Stimulated activated CD4-positive, alpha-beta T cell treated with anti-CD3 and anti-CD28 coated beads, TNF-alpha, amount 100 ng/mL, for 1 hour (primary cell): ENCODE measurements at places on chromosomes 1 and 21.

DNA sequence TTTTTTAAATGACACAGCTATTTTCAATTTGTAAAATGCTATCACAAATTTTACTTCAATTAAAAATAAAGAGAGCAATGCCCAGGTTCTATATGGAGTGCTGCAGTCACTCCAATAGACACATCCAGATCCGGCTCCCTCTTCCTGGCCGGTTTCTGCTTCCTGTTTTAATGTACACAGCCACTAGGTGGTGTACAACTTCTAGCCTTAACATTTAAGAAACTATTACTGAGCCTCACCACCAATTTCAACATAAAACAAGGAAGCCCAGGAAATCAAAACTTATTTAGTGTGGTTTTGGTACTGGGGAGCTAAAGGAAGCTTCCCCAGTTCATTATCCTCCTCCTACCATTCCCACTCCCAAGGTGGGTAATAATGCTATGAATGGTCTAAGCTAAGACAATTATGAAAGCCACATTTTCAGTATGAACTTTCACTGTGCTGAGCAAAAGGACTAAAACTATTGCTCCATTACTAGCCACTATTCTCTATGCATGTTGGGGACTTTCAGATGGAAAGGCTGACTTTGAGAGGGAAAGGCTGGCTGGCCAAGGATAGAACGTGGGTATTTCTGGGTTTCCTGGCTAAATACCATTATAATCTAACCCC is 25.5 kb upstream of the MTMR11 start:
- DNase-seq = peak; percentile 12

DNA sequence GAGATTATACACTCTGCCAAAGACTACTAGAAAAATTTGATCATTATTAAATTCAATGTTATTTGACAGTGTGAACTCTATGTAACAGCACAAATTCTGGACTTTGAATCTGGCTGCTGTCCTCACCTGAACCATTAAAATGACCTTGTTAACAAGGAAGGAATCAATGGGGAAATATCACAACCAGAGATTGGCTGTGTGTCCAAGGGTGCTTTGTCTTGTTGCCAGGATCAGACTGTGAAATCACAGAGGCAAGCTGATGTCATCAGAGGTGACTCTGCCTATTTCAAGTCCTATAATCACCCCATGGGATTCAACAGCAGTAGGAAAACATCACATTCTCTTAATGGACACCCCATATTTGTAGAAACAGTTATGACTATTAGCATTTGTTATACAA is 46.8 kb downstream of the ADAMTS5 start:
- DNase-seq = no peak

DNA sequence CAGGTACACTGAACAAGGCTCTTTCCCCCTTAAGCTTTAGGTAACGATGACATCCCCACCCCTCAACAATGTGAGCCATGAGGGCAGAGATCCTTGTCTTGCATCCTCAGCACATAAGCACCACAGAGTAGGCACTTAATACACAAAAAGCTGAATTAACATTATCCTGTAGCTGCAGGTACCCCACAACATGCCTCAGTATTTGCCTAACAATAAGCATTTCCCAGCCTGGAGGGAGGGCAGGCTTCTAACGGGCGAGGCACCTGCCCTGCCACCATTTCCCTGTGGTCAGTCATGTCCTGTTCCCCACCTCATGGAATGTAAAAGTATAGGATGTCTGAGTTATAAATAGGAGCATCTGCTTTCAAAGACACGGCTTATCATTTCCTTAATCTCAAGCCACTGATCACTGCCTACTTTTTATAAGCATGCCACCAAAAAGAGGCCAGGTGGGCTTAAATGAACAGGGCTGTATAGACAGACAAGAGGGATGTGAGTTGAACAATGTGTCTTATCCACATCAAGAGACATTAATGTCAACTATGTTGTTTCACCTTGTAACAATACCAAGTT is 3.4 kb downstream of the CAPZB start:
- no peak for DNase-seq

DNA sequence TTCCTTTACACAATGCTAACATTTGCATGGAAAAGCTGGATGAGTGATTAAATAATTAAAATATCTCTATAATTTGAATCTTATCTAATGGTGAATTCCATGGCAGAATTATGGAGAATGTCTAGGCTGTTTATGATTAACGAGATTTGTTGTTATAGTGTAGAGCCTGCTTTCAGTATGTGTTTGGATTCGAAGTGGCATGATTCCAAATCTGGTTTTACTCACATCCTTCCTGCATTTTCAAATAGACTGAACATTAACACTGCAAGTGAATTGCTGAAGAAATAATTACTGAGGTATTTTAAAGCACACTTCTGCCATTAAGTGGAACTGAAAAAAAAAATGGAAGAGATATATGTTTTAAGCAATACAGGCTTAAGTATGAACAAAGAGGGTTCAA is 5.1 kb upstream of the NEK7 start:
- no peak for DNase-seq

- DNase-seq = no peak
These were observed 91.1 kb downstream of the TRIM11 start for GRCh38 chr1:228315484-228315944.

DNA sequence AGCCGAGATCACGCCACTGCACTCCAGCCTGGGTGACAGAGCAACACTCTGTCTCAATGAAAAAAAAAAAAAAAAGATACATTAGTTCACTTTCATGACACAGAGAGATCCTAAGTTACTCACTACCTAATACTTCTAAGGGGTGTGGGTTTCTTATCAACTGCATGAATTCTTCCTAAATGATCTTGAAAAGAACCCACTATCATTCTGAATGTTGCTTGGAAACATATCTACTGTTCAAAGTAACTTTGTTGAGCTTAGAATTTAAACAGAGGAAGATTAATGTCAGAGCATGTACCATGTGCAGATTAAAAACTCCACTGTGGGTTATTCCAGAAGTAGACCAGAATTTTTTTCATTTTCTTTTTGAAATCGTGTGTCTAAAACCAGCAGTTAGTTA is 241.5 kb downstream of the LTN1 start:
- DNase-seq = no peak

DNA sequence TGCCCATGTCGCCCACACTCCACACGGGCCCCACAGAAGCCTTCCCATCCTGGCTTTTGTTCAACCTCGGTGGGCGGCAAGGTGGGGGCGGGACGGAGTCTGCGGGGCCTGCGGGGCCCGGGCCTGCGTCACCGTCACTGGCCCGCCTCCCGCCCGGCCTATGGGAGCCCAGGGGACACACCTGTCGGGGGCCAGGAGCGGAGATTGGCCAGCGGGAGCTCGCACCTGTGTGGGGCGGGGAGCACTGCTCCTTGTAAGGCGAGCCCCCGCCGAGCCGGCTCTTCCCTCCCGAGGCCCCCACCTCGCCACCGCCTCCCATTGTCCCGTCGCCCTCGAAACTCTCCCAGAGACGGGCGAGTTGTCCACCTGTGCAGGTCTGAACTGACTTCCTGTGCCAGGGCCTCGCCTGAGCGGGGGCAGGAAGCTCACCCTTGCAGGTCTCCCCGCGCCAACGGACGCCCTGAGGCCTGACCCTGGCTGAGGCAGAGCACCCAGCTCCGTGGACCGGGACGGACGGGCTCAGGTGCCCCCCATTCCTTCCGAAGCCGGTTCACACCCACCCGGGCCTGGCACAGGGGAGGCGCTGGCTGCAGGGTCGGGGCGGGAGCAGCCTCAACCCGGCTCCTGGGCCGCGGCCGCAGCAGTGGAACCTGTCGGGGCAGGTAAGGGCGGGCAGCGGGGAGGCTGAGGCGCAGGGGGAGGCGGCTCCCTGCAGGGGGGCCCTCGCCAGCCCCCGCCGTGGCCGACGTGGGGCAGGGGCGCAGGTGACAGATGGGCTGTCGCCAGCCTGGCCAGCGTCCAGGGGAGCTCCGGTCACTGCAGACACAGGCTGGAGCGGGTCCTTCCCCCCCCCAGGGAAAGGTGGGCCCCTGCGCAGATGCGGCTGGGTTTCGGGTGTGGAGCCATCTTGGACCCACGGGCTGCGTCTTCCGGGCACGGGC is 10.8 kb upstream of the TTLL10 start:
- no peak for DNase-seq

- DNase-seq = no peak
These were observed 26.3 kb upstream of the BCAR3 start for GRCh38 chr1:93707956-93708355.

- DNase-seq = no peak
These were observed 115.6 kb downstream of the TNFSF18 start for GRCh38 chr1:172935062-172935592.

DNA sequence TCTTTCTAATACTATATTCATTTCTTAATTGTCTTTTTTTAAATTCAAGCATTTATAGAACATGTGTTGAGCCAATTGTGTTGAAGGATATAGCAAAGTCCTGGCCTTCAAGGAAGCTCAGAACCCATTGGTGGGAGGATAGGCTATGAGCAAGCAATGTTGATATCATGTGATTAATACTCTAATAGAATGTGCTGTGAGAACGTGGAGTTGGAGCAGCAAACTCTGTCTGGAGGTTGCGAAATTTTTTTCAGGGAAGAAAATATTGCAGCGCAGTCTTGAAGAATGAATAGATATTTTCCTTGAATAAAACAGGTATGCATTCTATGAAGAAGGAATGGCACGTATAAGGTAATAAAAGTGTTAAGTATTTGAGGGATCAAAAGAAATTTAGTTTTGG is 229.2 kb upstream of the KCNK2 start:
- no peak for DNase-seq

DNA sequence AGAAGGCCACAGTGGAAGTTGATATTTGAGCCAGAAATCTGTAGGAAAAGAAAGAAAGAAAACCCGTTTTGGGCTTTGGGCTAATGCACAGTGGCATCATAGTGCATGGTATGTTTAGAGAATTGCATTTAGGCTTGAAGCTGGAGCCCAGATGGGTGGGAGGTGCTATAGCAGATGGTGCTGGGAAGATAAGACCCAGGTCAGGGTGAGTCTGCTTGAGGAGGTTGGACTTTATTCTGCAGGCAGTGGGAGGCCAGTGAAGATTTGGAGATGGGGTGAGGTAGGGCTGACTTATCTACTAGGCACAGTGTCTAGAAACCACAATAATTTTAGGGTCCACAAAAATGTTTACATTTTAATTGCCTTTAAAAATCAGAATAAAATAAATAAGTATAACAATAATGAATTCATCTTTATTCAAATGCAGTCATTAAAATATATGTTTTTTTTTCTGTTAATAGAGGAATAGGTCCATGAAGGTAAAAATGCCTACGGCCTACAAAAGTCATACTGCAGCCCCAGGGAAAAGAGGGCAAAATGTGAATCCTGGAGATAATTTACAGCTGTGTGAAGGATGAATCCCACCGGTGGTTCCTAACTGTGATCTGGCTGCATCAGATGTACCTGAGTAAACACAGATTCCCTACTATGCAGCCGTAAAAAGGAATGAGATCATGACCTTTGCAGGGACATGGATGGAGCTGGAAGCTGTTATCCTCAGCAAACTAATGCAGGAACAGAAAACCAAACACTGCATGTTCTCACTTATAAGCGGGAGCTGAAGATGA is 8.7 kb downstream of the DNAJC6 start:
- DNase-seq = no peak

GRCh38 chr1:223203034-223203408 is 60.0 kb upstream of the TLR5 start:
- no peak for DNase-seq

GRCh38 chr1:2372551-2373490 is 18.5 kb downstream of the MORN1 start:
- no peak for DNase-seq

GRCh38 chr1:225842788-225843425 is 33.0 kb downstream of the EPHX1 start:
- DNase-seq = no peak

DNA sequence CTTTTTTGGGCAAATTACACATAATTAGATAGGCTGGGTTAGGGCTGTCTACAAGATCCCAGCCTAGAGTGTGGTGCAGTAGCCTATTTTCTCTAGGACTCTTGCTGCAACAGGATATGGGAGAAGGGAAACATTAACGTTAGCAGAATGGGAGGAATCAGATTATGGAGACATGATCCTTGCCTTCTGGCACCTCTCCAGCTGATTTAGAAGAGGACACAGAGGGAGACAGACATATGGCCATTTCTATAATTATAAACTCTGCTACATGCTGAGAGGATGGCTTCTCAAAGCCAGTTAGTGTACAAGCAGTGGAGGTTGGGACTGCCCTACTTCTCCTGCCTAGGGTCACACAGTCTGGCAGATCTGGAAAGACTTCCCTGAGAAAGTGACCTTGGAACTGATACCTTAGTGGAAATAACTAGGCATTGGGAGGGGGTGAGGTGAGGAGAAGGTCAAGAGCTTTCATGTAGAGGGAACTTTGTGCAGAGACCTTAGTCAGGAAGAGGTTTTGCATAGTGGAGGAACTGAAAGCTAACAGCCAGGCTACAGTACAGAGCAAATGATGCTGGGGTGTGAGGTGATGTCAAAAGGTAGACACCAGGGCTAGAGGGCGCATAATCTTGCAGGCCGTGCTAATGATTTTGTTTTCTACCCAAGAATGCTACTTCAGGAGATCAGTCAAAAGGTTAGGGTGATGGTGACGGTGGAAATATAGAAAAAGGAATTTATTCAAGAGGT is 1.2 kb upstream of the CD1D start:
- no peak for DNase-seq

GRCh38 chr1:234515821-234516241 is 36.9 kb upstream of the TARBP1 start:
- DNase-seq = no peak

DNA sequence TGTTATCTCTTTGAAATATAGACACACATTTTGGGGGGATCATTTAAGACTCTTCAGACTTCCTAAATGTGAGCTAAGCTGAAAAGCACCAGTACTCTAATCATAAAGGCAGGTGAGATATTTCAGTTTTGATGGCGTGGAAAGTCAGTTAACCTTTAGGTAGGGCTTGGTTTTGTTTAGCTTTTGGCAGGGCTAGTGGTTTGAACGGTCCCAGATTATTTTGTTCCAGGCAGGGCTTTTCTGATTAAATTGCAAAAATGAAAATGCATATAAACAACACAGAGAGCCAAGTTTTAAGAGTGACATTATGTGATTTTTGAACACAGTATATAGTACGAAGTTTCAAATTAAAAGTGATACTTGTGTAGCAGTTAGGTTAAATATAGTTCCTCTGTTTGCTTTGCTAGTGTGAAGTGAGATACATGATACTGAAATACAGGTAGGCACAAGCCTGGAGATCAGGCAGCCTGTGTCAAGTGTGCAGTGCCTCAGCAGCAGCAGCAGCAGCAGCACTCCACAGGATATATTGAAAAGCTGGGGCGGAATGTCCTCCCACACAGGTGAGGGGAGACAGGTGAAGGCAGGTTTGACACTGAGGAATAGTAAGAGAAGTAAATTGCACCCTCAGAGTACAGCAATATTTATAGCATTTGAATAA is 47.4 kb downstream of the CAMTA1 start:
- no peak for DNase-seq
